GDM1 (cell line): ENCODE measurements at places on chromosomes 7 and 10.

- DNase-seq: no peak
Observed at GRCh38 chr7:78434281-78434680, 635.7 kb downstream of the PHTF2 start.

- no peak for DNase-seq
Observed at GRCh38 chr10:132263866-132264265, 43.9 kb downstream of the STK32C start.

- no peak for DNase-seq
Observed at GRCh38 chr7:79897166-79897565, 237.5 kb upstream of the GNAI1 start.

DNA sequence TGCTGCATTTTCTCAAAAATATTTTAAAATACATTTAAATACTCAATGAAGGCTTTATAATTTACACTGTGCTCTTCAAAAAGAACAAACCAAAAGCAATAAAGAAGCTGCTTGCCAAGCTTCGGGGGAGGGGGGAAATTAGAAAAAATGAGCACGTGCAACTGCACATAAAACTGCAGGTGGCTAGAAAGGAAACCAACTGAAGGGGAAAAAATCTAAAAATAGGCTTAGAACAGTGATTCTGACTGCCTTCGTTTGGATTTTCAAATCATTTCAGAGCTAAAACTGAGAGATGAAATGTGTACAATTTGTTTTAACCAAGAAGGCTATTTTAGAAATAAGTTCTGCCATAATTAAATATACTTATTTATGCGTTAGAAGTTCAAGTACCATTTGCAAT is 61.4 kb downstream of the ABI1 start:
- no peak for DNase-seq

DNA sequence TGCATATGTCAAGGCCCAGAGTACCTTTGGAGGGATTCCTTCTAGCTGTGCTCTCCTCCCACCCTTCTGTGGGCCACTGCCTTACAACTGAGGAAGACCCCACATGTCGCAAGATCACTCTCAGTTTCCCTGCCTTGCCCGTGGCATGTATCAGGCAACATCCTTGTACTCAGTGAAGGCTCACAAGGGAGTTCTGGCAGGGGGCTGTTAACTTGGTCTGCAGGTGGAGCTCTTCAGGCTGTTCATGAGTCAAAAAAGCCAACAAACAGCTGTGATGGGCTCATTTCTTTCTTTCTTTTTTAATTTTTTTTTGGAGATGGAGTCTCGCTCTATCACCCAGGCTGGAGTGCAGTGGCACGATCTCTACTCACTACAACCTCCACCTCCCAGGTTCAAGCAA is 513.0 kb upstream of the ANKRD30A start:
- no peak for DNase-seq

GRCh38 chr10:127982601-127983000 is 75.7 kb downstream of the PTPRE start:
- DNase-seq: no peak

DNA sequence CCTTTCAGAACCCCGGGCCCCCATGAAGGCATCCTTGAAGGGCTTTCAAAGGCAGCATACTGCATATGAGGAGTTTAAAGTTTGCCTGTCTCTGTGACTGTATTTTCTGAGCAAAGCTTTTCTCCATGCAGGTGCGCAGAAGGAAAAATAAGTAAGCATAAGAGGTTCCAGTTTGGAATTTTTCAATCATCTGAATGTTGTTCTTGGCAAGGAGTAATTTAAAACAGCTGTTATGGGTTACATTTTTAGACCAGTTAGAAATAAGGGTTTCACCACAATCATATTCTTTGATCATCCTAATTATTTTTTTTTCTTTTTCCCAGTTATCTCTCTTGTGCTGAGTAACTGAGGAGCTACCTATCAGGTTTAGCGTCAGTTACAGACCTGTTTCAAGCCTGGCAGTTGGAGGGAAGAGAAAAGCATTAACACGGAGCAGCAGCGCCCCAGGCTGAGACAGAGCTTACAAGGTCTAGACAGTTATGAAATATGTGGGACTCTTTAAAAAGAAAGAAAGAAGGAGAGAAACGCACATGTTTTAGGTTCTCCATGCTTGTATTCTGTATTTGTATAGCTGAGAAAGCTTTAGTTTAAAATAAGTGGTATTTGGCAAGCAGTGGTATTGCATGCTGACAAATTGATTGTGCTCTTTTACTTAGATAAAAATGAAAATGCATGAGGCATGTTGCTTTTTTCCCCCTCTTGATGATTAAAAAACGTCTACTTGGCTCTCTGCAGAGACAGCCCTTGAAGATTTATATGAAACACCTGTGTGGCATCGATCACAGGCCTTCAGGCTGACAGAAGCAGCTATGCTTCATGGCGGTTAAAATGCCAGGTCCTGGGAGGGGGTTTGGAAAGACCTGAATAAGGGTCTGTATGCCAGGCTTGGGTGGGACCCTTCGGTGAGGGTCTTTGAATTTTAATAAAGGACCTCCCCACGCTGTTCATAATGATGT is 157.6 kb downstream of the GRK5 start:
- DNase-seq: no peak

DNA sequence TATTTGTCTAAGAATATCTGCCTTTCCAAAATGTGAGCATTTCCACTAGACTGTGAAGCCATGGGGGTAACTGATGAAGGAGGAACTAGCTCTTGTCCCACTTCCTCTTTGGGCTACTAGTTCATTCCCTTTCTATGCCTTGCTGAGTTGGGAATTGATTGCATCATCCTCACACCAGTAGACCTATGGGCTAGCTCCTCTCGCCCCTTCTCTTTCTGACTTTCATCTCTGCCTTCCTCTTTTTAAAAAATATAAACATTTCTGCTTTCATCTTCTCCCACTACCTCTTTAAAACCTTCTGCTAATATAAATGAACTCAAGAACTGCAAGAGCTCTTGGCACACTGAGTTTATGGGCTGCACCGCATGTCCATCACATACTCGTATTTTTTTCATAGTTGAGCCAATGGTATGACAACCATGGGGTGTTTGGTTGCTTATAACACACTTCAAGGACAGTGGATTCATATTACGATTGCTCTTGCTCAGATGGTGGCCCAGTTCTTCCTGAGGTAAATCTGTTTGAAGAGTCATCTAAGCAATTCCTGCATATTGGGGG is 182.0 kb downstream of the REEP3 start:
- peak; percentile 67 for DNase-seq

GRCh38 chr10:53839440-53840039 is 961.5 kb downstream of the PCDH15 start:
- DNase-seq: no peak

GRCh38 chr7:96080027-96080426 is 241.9 kb downstream of the SLC25A13 start:
- no peak for DNase-seq

GRCh38 chr7:26233902-26234511 is 32.5 kb downstream of the CBX3 start:
- peak; percentile 31 for DNase-seq

GRCh38 chr10:78291722-78292121 is 258.1 kb downstream of the RPS24 start:
- DNase-seq: no peak

DNA sequence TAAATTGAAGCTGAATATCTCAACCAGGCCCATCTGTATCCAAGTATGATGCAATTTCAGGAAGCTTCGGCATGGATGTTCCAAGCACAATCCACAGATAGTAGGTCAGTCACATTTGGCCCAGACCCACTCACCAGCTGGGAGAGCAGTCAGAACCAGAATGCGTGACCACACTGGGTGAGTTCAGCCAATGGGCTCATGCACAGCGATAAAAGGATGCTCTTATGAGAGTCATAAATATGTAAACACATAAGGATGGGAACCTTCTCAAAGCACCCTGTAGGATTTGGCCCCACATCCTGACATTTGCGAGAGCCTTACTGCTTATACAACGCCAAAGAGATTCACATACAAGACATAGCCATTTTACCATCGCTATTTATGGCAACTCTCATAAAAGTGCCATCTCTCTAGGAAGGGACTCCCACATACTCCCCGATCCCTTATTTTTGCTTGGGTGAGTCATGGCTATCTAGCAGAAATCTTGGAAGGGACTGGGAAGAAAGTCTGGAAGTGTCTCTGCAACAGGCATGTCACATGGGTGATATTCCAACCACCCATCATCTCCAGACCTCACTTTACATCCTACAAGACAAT is 3.0 kb downstream of the AFAP1L2 start:
- DNase-seq: no peak

GRCh38 chr10:5314840-5315239 is 49.9 kb upstream of the UCN3 start:
- no peak for DNase-seq

- DNase-seq: no peak
Observed at GRCh38 chr7:27619492-27619891, 43.2 kb downstream of the HIBADH start.

DNA sequence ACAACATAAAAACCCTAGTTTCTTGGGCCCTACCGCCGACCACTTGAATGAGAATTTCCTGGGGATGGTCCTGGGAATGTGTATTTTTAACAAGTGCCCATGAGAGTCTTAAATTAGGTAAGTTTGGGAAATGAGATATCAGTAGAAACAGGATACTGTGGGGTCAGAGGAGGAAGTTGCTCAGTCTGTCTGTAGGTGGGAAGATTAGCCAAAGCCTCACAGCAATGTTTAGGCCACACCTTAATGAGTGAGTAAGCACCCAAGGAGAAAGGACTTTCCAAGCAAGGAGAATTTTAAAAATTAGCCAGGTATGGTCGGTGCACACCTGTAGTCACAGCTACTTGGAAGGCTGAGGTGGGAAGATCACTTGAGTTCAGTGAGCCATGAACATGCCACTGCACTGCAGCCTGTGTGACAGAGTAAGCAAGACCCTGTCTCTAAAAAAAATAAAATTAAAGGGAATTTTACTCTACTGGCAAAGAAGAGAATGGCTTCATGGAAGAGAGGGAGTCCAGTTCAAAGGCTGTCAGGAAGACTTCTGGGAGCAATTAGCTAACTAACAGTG is 31.9 kb downstream of the PAPSS2 start:
- DNase-seq: peak; percentile 65

GRCh38 chr7:65809259-65809981 is 63.5 kb upstream of the VKORC1L1 start:
- DNase-seq: no peak

- no peak for DNase-seq
Observed at GRCh38 chr10:14588084-14588937, 186.4 kb downstream of the FAM107B start.

- DNase-seq: no peak
Observed at GRCh38 chr10:73965890-73966768, 31.8 kb upstream of the VCL start.

DNA sequence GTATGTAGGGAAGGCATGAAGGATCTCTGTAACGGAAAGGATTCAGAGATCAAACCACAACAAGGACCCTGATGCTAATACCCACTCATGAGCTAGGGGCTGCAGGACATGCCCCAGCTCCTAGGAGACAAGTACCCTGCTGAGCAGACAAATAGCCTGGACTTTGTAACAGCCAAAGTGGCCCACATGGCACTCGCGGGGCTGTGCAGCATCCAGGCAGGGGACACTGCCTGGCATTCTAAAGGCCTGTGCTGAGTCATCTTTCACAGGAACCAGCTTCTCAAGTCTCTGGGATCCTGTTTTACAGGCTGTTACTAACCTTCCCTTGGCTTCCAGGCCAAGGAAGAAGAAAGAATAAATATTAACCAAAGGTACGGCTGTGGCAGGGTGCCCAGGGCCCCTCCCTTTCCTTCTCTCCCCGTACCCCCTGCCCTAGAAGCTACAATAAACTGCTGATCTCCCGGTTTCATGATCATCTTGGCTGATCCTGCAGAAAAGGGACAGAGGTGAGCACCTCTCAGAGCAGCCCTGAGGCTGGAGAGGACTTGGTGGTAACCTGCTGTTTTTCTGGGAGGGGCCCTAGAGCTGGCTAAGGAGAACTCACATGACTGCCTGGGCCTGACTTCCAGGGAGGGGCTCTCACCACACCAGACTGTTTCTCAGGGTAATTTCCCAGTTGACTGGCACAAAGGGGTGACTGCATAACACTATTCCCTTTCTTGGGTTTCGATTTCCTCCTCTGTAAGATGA is 4.2 kb upstream of the RPEL1 start:
- peak; percentile 65 for DNase-seq
